Activated CD4-positive, alpha-beta T cell treated with anti-CD3 and anti-CD28 coated beads, Interleukin-2, amount 50 U/mL, for 1 hour (primary cell): ENCODE measurements at places on chromosomes 7 and 10.

- DNase-seq = no peak
Measured at GRCh38 chr10:127196282-127197153, at the start of gene INSYN2A. Gene INSYN2A (minus strand): TSS chr10:127196591. CDS start chr10:127176395, 20,196 bp downstream.

DNA sequence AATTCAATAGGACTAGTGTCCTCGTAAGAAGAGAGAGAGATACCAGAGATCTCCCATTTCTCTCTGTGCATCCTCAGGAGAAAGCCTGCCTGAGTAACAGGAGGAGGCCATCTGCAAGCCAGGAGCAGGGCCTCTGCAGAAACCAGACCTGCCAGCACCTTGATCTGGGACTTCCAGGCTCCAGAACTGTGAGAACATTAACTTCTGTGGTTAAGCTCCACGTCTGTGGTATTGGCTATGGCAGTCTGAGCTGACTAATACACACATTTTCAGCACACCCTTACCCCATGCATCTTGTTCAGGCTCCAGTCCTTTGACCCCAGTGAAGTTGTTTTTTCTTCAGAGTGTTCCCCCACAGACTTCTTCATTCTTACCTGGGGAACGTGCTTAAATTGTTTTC, 3.1 kb upstream of the CRTAC1 start:
- DNase-seq = no peak

DNA sequence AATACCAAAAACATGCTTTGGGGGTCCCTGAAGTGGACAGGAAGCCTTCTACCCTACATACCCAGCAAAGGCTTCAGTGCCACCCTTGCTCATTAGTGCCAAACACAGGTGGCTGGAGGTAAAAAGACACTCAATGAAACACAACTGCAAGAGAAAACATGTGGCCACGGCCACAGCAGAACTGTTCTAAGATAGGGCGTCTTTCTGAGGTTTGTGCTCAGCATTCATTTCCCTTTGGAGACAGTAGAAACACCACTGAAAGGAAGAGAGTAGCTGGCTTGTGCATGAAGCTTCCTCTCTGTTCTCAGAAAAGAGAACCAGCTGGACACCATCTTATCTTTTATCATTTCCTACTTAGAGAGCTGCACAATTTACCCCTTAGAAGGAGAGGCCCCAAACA, 143.0 kb downstream of the PLXNA4 start:
- DNase-seq = no peak

DNA sequence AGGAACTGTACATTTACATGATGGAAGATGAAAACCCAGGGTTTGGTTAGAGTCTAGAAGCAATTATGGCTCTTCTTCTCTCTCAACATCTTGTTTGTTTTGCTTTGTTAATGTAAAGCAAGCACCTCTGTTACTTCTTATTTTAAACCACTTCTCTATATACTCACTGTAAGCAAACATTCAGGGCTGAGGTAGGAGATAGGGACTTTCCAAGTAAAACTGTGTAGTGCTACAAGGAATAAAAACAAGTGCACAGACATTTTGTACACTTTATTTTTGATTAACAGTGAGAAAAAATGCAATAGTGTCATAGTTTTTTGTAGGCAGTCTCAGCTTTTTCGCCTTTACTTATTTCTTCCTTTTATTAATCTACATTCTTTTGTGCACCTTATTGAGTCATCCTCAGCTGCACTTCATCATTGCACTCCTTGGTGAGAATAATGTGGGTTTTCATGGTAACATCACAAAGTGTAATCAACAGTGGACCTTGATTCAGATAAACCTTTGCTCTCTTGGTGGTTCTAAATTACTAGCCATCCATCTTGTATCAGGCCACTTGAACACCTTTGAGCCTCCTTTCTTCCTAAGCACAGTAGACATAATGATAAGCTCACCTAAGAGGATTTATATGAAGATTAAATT, 52.9 kb downstream of the ELMO1 start:
- DNase-seq = no peak

- no peak for DNase-seq
Measured at GRCh38 chr7:157751406-157751805, 414.6 kb downstream of the DNAJB6 start.

DNA sequence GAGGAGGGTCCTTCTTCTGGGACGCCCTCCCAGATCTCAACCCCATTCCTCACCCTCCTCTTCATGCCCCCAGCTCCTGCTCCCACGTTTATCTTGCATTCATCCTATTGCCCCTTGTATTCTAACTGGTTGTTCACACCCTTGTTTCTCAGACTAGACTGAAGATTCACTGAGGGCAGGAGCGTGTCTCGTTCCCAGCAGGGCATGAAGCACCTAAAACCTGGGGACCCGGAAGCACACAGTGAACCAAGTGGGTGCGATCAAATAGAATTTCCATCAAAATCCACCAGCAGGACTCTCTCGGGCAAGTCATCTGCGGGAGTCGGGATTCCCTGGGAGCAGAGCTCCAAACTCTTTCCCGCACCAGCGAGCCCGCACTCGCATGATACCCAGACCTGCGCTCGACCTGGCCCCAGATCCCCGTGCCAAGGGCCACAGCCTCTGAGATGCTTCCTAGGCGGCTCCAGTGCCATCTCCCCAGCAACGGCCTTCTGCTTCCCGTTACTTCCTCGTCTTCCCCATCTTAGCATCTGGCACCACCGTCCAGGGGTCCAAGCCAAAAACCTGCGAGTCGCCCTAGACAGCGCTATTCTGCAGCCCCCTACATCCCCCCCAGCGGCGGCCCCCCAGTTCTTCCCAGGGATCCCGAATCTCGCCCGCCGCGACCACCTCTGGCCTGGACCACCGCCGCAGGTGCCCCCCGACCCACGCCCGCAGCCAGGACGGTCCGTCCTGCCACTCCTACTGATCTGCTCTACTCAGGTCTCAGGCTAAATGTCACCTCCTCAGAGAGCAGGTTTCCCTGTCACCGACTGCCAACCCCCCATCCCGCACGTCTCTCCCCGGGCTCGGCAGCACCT, 6.1 kb upstream of the GBX1 start:
- no peak for DNase-seq

- DNase-seq = no peak
Measured at GRCh38 chr10:13627459-13628310, 40.9 kb downstream of the PRPF18 start.

GRCh38 chr10:101965075-101965765, 90.8 kb downstream of the ARMH3 start:
- DNase-seq = no peak

DNA sequence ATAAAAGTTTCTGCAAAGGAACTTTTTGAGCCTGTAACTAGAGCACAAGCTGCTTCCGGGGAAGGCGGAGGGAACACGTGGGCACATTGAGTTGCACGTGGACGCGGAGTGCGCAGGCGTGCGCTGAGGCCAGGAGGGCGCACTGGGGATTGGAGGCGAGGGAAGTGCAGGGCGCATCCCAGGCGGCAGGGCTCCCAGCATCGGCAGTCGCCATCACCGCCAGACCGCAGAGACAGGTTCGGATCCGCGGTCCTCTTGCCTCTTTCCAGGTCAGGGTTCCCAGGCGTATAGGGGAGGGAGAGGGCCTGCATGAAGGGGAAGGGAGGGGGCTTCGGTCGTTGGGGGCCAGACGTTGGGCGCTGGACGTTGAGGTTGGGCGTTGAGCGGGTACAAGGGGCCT, at the start of gene TDRD1:
TDRD1 (plus strand) TSS at position 206 of the 400 bp plus-strand sequence. CDS start 8,479 bp downstream, outside the sequence.
- DNase-seq = no peak

- DNase-seq = no peak
Measured at GRCh38 chr10:78472551-78472890, 438.9 kb downstream of the RPS24 start.

DNA sequence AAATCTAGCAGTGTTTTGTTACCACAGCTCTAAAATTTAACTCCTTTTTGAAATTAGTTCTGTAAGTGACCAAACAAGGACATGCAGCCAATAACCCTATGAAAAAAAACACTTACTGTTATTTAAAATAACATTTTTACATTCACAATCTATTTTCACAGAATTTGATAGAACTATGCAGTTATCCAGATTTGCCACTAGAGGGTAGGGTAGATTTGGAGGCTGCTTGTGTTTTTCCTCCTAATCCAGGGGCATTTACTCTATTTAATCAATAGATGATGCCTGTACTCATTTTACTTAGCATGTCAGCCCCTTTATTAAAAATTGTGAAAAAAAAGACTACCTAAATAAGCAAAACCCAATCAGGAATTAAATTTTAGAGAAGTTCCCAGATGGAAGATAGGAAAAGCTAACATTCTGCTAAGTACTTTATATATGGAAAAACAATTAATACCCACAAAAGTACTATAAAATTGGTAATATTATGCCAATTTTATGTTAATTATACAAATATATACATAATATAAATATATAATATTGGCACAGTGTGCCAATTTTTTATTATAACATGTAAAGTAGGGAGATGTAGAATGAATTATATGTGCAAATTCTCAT, 18.1 kb upstream of the LIPK start:
- no peak for DNase-seq

DNA sequence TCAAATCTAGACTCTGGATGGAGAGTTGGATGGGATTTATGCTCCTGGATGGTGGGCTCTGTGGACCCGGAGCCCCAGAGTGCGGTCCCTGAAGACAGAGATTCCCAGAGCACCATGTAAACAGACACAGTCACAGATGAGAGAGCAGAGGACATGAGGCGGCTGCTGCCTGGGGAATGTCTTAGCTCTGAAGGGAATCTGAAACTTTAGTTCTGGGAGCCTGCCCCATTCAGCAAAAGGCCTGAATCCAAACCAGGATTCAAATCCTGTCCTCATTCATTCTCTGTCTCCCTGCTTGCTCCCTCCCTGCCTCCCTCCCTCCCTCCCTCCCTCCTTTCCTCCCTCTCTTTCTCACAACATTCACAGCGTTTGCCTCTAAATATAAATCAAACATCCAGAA, 49.5 kb upstream of the CALD1 start:
- DNase-seq = no peak

GRCh38 chr10:78304091-78305045, 270.7 kb downstream of the RPS24 start:
- no peak for DNase-seq

DNA sequence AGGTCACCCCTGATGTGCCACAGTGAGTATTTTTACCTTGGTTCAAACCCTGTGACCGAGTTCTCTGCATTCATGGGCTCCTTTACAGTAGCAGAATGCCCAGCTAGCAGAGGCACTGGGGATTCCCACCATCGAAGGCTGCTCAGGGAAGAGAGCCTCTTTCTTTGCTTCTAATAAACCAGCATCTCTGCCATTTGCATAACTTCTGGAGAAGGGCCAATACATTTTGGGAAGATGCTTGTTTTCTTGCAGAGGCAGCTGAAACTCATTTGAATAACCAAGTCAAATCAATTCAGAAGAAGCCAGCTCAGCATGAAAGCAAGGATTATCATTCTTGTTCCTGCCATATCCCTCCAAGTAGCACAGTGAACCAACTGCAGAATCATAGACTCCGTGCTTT, 82.9 kb upstream of the WDR11 start:
- no peak for DNase-seq

GRCh38 chr7:74173491-74173865, 678 bp upstream of the EIF4H start:
- no peak for DNase-seq

DNA sequence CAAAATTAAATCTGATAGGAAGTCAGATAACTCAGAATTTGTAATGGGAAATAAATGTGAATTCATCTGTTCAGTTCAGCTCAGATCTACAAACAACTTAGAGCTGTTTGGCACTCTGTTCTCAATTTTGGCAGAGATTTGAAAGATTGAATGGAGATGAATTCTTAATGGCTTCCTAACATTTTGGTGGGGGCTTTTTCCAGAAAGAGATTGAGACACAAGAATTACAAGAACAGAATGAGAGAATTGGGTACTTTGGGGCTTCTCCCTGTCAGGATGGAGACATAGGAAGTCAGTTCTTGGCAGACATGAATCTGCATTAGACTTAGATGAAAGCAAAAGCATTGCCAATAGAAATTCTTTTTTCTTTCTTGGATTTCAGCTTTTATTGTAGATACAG, 39.0 kb upstream of the PTPRZ1 start:
- DNase-seq = no peak

DNA sequence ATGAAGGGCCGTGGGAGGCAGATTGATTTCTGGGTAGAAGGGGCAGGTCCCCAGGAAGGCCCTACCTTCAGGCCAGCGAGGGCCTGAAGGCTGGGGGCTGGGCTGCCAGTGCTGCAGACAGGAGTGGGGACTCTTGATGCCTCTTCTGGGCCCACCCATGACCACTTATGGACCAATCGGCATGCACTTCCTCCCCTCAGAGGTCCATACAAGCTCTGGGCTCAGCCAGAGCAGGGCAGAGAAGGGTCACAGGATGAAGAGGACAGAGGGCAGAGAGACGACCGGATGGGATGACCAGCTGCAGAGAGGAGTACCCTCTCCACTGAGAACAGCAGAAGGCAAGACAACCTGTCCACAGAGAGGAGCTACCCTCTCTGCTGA, 120.1 kb downstream of the DYNC2I1 start:
- DNase-seq = no peak

DNA sequence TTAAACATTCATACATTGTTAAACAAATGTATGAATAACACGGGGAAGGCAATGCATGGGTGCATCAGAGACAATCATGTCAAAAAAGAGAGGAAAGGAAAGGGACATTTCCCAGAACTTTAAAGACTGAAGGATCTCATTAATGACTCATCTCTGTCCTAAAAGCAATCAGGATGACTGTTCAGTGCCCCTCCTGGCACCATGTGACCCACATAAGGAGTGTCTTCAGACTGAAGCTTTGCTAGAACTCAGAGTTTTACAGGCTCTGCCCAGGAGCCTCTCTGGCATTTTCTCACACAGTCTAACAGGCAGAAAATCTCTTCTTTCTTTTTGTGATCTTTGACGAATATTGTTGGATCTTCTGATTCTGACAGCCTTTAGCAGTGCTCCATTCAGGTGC, 315.3 kb downstream of the OTUD1 start:
- no peak for DNase-seq

- DNase-seq = no peak
Measured at GRCh38 chr10:102876747-102877153, 7.5 kb downstream of the AS3MT start.

DNA sequence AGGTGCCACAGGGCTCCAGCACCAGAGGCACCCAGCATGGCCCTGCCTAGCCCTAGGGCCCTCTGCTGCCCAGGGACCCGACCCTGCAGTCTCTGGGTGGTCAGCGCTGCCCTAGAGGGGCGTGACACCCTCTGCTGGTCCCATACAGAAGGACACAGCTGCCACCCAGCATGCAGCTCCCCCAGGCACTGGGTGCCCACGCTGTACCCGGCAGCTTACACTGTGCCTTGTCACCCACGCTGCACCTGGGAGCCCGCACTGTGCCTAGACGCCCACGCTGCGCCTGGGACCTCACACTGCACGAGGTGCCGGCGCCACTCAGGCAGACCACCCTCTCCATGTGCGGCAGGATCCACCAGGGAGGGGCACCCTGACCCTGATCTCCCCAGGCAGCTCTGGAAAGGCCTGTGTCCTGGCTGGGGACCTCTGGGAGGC, 55.2 kb downstream of the PWWP2B start:
- DNase-seq = no peak

GRCh38 chr7:143239813-143240212, 18.0 kb downstream of the TAS2R40 start:
- DNase-seq = no peak

- no peak for DNase-seq
Measured at GRCh38 chr7:99730238-99730810, 4.7 kb downstream of the CYP3A7 start.
